ENCODE measurements at places on chromosomes 2 and 18.

GRCh38 chr18:48541026-48541746 lies 2.4 kb downstream of the CTIF start:
- peak; percentile 26 for DNase-seq

GRCh38 chr18:67511840-67512239 lies 4.7 kb downstream of the DSEL start:
- DNase-seq, result no peak

DNA sequence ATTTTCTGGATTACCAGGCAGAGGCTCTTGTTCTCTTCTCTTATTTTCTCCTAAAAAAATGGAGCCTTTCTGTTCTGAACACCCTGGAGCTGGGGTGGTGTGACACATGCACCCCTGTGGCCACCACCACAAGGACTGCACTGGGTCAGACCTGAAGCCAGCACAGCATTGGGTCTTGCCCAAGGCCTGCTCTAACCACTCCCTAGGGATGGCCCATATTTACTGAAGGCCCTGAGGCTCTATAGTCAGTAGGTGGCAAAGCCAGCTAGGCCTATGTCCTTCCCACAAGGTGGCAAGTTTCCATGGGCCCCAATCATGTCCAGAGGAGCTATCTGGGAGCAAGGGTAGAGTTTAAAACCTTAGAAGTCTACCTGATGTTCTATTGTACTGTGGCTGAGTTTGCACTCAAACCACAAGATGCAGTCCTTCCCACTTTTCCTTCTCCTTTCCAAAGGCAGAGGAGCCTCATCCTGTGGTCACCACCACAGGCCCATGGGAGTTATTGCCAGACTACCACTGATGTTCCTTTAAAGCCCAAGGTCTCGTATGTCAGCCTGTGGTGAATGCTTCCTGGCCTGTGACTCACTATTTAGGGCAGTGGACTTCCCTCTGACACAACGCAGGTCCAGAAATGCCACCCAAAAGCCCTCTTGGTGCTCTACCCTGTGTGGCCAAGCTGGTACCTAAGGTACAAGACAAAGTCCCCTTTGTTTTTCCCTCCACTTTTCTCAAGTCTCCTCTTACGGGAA lies 15.0 kb upstream of the FMNL2 start:
- DNase-seq, result no peak

- no peak for DNase-seq
These were observed 31.0 kb upstream of the GLI2 start for GRCh38 chr2:120704696-120705095.

GRCh38 chr2:11984316-11985158 lies 238.1 kb downstream of the LPIN1 start:
- no peak for DNase-seq

- no peak for DNase-seq
These were observed 21.7 kb downstream of the DDX18 start for GRCh38 chr2:117835990-117836760.

- no peak for DNase-seq
These were observed 87.2 kb downstream of the BCL11A start for GRCh38 chr2:60466161-60466702.

- no peak for DNase-seq
These were observed 125.6 kb upstream of the HS6ST1 start for GRCh38 chr2:128444121-128444771.

DNA sequence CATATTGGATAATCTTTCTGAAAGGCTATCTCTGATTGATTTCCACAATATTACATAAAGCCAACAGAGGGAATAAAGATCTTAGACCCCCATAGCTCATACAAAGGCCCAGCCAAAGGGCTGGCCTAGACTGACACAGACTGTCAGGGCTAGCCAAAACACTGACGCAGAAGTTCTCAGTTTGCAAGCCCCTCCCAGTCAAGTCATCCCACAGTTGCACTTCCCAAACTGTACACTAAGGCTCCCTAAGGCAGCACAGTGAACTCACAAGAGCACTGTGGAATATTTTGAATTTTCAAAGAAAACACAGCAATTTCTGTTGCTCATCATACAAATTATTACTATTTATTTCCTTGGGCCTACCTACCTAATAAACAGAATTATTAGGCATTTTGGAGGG lies 244.9 kb downstream of the SP3 start:
- DNase-seq, result no peak

DNA sequence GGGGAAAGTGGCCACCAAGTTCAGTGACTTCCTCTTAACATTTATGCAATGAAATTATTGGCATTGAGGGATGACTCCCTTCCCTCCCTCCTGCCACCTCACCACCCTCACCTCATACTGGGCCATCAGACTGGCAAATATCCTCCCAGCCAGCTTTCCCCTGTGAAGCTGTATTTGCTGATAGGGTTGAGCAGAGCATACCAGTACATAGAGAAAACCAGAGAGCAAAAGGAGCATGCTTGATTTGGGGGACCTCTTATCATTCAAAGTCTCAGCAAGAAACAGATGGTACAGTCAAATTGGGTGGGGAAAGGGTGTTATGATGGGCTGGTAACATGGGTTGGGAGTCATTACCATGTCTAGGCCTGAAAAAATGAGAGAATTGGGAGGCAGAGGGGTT lies 19.1 kb upstream of the B3GNT2 start:
- DNase-seq, result no peak

- no peak for DNase-seq
These were observed 57.2 kb downstream of the TSHZ1 start for GRCh38 chr18:75267643-75268363.

All from NCI-H774 (cell line).